ENCODE measurements at places on chromosomes 4 and X.
A peak's percentile ranks its signal among the peaks of the same experiment; 100 is the strongest.

GRCh38 chr4:95428291-95429070, 120.3 kb downstream of the UNC5C start:
- DNase-seq: no peak

GRCh38 chr4:7691982-7692381, 247.7 kb downstream of the AFAP1 start:
- DNase-seq: no peak

DNA sequence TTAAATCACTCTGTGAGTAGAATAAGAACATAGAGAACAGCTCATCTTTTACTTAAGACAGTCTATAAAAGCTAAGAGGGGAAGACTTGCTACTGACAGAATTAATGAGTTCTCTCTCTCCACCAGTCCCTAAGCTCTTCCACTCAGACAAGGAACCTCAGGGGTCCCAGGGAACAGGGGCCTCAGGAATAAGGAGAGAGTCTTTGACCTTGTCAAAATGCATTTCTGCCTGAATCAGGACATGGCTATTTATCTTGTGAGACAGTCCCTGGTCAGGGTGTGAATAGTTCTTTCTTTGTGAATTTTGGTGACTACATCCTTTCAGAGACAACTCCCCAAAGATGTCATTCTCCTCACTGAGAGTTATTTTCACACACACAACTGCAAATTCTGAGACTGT, 218.7 kb upstream of the HS3ST1 start:
- DNase-seq: no peak

DNA sequence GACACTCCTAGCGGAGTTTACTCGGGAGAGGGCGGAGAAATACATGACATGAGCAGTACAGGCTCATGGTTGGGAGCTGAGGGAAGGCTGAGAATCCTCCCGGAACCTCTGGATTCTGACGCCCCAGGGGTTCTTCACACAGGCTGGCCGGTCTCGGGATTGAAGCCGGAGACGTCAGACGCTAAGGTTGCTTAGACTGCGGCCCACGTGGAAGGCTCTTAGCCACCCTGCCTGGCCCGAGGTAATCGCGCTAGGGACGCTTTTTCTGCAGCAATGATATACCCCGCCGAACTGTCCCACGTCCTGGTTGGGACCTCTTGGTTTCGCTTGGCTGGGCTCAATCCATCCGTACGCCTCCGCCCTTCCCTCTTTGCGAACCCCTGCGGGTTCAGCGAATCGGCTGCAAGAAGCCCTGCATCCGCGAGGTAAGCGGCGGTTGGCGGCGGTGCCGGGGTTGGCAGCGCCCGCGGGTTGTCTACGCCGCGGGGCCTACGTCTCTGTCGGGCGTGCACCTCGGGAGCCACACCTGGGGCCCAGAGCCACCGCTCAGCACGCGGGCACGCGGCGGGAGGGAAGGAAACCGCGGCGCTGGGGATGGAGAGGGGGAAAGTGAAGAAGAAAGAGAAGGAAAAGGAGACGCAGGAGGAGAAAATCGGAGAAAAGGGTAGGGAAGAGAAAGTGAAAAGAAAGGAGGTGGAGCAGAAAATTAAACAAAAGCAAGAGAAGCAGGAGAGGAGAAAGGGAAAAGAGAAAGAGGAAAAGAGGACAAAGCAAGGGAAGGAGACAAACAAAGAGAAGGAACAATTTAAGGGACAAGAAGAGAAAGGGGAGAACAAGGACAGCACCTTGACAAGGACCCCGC, at the start of gene ARL9:
Gene ARL9 (plus strand): TSS at position 523 of the 862 bp plus-strand sequence. CDS start 72 bp downstream, at position 595.
- DNase-seq: no peak

DNA sequence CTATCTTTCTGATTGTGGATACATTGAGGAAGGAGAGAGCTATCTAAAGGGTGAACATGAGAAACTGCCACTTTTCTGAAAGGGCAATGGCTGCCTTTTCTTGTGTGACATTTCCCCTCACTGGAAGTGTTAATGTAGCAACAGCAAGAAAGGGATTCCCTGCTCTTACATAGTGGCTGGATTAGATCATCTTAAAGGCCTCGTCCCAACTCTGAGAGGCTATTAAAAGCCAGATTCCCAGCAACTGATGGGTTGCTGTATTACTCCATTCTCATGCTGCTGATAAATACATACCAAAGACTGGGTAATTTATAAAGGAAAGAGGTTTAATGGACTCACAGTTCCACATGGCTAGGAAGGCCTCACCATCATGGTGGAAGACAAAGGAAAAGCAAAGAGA, 33.7 kb upstream of the ADH7 start:
- no peak for DNase-seq

- DNase-seq: no peak
Observed at GRCh38 chr4:1241936-1242505, 6.9 kb downstream of the CTBP1 start.

- DNase-seq: no peak
Observed at GRCh38 chr4:182653596-182653995, 263.6 kb downstream of the DCTD start.

DNA sequence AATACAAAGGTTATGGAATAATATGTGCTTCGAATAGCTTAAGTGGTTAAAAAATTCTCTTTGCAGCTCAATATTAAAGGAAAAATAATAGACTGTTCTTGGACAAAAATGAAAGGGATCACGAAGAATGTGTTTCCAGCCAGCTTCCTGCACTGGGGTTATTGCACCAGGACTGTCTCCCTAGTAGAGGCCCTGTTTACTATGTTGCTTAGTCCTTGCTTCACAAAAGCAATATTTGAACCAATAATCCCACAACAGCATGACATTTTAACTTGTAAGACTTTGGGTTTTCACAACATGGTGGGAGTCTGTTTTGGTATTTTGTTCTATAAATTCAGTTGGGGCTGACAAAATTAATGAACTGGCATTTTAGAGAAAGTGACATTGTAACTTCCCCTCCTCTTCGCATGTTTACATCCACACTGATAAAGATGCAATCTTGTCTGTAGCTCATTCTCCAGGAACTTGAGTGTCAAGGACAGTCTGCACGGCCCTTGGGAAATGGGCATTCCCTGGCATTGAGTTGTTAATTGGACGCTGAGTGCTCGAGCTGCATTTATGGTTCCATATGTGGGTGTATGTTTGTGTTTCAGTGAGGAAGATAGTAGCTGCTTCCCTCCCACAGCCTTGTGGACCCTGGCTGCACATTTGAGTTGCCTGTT, 39.0 kb downstream of the SHROOM2 start:
- no peak for DNase-seq

DNA sequence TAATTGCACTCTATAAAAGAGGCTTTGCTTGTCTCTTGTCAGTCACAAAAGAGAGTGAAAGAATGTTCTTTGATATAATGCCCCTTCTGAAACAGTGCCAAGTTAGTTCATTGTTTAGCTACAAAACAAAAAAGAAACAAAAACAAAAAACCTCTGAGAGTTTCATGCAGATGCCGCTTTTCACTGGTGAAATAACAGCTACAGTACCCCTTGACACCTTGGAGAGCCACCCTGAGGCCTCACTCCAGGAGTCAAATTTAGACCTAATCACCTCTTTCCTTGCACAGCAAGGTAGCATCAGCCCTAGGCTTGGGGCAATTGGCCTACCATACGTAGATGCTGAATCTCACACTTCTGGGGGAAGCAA, 185.2 kb downstream of the UNC5C start:
- DNase-seq: no peak

DNA sequence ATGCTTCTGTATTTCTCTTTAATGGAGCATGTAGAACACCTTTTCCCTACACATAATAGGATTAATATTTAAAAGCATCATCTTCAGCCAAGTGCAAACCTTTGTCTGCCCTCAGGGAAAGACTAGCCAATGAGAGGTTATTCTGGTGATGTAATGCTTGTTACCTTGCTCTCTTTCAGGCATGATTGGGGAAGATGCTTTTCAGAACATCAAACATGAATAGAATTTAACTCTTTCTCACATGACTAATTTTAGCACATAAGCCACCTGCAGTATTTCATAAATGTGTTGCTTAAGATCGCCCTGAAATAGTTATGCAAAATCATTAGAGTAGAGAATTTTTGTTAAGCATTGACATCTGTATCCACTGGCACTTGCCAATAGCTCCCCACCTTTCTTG, 10.7 kb upstream of the EPGN start:
- DNase-seq: no peak

DNA sequence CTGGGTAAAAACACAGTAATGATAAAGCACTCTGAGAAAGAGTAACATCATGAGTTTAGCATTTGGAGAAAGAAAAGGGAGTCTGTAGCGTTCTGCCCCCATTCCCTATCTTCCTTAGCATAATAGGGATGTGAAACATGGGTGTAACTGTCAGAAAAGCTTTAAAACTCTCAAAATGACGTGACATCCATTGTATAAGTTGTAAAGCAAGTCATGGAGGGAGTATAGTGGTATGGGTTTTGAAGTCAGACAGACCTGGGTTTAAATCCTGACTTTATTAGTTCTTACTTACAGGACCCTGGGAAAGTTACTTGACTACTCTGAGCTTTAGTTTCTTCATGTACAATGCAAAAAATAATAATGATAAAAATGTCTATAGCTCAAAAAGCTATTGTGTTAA, 17.1 kb downstream of the FBXO8 start:
- DNase-seq: no peak

DNA sequence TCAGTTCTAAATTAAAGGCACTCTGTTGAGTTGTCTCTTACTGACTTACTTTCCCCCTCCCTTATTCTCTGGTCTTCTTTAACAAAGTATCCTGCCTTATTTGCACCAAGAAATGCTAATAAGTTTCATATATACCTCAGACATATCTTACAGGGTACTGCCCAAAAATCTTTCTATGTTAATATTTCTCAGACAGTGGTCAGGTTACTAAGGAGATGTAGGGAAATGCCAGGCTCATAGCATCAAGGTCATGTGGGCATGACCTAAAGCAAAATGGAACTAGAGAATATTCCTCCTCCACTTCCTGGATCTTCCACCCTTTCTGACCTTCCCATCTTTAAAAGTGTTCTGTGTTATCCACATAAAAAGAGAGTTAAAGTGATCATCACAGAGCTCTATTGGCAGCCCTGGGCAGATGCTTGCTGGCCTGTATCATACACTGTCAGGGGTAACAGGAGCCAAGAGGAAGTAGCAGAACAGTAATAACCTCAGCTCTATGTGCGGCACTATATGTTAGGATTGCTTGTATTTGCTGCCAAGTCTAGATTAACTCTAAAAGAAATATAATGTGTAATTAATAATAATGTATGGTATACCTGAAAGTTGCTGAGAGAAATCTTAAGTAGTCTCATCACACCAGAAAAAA, 74.3 kb downstream of the IQCM start:
- no peak for DNase-seq

- no peak for DNase-seq
Observed at GRCh38 chr4:169567916-169568315, 44.5 kb downstream of the NEK1 start.

DNA sequence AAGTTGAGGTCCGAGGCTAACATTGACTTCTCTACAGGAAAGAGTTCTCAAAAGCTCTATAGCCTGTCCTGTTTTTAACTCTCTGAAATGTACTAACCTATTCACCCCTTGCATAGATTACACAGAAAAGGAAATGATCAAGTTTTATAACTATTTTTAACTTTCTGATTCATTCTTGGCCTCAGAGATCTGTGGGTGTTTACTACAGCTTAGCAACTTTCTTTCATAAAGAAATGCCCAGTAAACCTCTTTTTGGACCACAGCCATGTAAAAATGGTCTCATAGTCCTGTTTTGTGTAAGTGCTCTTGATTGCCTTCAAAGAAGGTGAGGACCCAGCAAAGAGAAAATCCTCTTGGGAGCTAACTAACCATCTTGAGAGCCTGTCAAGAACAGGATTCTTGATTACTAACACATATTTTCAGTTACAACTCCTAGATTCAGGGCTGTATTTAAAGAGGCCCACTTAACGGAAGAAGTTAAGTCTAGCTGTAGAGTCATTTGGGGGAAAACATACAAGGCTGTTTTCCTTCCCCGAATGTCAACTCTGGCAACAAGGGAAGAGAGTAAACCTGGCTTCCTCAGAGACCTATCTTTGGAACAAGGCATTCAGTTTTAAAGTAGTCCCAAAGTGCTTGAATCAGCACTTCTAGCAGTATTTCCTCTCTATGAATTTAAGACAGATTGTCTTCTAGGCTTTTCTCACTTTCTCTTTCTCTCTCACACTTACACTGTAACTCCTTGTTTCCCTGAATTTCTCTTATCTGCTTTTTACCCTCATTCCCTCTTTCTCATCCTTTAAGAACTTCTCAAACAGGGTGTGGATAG, 78.2 kb downstream of the IL21 start:
- DNase-seq: peak; percentile 40

DNA sequence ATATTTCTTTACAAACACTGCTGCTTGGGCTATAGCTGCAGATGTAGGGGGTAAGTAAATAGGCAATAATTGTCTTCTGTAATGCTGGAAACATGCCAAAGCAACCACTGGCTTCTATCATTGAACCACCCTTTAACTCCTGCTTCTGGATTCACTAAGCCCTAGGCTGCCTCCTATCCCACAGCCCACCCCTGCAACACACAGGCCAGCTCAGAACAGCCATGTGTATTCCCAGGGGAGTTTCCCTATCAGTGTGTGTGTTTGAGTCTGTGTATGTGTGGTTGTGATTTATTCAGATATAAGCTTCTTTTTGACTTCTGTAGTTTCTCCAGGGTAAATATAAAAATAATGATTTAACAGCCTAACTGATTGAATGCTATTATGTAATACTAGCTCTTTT, 291.3 kb downstream of the PCDH10 start:
- no peak for DNase-seq

- DNase-seq: no peak
Observed at GRCh38 chrX:154855256-154855655, 20.8 kb upstream of the SMIM9 start.

- no peak for DNase-seq
Observed at GRCh38 chr4:153594210-153594609, 89.9 kb upstream of the TLR2 start.

DNA sequence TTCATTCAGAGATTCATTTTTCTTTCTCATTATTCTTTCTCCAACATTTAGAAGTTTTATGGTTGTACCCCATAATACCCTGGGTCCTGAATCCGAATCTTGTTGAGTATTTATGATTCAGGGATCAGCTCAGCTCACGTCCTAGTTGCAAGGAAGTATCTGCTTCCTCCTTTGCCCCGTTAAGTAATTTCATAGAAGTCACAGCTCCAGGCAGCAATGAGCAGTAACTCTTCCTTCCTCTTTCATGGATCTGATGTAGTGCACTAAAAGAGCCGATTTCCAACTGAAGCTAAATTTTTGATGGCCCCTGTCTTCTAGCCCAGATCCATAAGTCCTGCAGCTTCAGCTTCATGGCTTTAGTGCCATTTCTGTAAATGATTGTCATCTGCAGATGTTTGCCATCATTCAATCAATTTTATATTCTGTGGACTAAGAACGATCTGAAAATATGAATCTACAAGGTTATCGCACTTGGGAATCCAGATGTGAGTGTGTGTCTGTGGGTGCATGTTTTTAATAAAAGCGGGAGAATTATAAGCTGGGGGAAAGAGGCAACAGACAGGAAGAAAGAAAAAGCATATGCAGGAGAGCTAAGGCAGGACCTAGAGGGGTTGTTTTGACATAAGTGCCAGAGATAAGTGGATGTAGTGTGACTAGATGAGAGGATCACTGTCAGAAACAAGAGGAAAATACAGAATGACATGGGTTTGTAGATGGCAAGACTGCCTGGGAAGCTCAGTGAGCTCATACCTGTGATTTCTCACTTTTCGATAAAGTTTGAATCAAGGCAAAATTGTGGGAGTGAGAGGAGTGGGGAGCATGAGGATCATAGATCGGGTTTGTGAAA, 17.5 kb downstream of the VEGFD start:
- DNase-seq: no peak

GRCh38 chr4:68460085-68460484, 12.8 kb downstream of the TMPRSS11E start:
- DNase-seq: peak; percentile 42
